ENCODE measurements at places on chromosomes 6 and 20.

DNA sequence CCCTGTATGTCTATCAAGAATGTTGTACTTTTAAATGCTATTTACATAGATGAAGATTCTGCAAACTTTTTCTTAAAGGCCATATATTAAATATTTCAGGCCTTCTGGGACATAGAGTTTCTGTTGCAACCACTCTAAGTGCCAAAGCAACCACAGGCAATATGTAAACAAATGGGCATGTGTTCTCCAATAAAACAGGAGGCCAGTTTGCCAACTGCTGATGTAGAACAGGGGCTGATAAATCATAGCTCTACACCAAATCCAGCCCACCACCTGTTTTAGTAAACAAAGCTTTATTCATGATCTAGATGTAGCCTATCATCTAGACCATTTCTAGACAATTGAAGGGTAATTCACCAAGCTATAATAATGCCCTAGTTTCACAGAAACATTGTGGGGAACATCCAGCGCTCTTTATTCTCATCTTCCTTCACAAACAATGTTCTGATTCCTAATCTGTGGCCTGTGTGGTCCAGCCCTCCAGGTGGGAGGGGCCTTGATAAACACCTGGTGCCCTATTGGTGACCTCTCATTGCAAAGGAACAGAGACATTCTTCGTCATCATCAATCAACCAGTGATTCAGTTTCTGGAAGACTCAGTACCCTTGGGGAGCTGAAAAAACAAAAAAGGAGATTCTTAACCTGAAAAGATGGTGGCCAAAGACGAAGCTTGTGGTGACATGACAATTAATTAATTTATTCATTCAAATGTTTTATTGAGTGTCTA, 80.2 kb downstream of the PREP start:
- no peak overlapping the region for H3K27ac ChIP-seq
- no peaks in the 10 kb centered on the region for H3K4me1 ChIP-seq
- no peaks in the 10 kb centered on the region for H3K36me3 ChIP-seq

DNA sequence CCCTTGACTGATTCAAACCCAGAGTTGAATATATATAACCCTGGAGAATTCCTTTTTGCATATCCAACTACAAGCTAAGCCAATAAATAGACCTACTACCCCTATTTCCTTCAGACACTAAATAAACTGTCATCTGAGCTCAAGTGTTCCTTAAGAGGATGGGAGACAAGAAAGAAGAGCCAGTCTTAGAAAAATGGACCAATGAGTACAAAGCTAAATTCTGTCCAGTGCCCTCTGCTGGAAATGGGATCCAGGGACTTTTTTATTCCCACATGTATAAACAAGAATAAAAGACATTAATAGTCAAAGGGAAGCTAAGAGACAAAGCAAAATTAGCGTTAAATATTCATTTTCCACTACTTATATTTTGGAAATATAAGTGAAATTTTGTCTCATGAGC, 4.8 kb downstream of the PPP1R10 start:
- no peak overlapping the region for H3K27ac ChIP-seq
- peaks cover 23% of the 10 kb centered on the region for H3K4me1 ChIP-seq
- DNase-seq: peak; percentile 26

GRCh38 chr6:72149715-72150114, 263.4 kb downstream of the RIMS1 start:
- H3K4me1 ChIP-seq: no peaks in the 10 kb centered on the region
- DNase-seq: no peak
- H3K36me3 ChIP-seq: no peaks in the 10 kb centered on the region
- no peak overlapping the region for H3K27ac ChIP-seq
- H3K27me3 ChIP-seq: no peaks in the 10 kb centered on the region

- H3K27me3 ChIP-seq: no peaks in the 10 kb centered on the region
- DNase-seq: no peak
- H3K36me3 ChIP-seq: no peaks in the 10 kb centered on the region
- peaks cover 5% of the 10 kb centered on the region for H3K4me1 ChIP-seq
- no peak overlapping the region for H3K27ac ChIP-seq
These were observed 175.6 kb downstream of the DTNBP1 start for GRCh38 chr6:15487262-15487661.

GRCh38 chr6:26175428-26176181, 88.4 kb downstream of the HFE start:
- H3K27ac ChIP-seq: no peak overlapping the region
- no peak overlapping the region for H3K4me3 ChIP-seq
- no peaks in the 10 kb centered on the region for H3K27me3 ChIP-seq
- no peaks in the 10 kb centered on the region for H3K36me3 ChIP-seq

DNA sequence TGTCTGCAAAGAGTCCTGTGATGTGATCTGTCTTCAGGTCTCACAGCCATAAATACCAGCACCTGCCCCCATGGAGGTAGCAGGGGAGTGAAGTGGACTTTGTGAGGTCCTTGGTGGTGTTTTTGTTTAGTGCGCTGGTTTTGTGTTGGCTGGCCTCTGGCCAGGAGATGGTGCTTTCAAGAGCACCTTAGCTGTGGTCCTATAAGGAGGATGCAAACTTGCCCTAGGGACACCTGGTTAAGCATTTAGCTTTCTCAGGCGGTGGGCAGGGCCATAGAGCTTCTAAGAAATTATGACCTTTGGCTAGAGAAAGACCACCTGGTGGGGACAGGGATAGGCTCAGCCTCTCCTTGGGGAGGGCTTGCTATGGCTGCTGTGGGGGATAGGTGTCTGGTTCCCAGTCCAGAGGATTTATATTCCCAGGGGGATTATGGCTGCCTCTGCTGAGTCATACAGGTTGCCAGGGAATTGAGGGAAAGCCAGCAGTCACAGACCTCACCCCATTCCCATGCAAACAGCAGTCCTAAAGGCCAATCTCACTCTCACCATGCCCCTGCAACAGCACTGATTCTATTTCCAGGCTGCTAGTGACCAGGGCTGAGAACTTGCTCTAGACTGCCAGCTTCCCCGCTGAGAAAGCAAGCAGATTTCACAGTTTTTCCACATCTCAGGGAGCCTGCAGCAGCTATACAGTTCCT, 259.3 kb downstream of the TFAP2B start:
- no peaks in the 10 kb centered on the region for H3K4me1 ChIP-seq
- no peaks in the 10 kb centered on the region for H3K27me3 ChIP-seq
- H3K27ac ChIP-seq: no peak overlapping the region

GRCh38 chr6:33343953-33344611, 26.5 kb upstream of the ZBTB22 start:
- H3K27me3 ChIP-seq: no peaks in the 10 kb centered on the region
- no peak for DNase-seq
- no peaks in the 10 kb centered on the region for H3K36me3 ChIP-seq

GRCh38 chr6:157374889-157375443, 6.0 kb upstream of the ZDHHC14 start:
- H3K4me1 ChIP-seq: peaks cover 12% of the 10 kb centered on the region
- no peak overlapping the region for H3K4me3 ChIP-seq
- H3K27ac ChIP-seq: no peak overlapping the region
- H3K27me3 ChIP-seq: peaks cover 18% of the 10 kb centered on the region

GRCh38 chr20:62127799-62128198, 5.5 kb downstream of the LSM14B start:
- no peak overlapping the region for H3K4me3 ChIP-seq
- peaks cover 8% of the 10 kb centered on the region for H3K36me3 ChIP-seq
- no peaks in the 10 kb centered on the region for H3K27me3 ChIP-seq
- H3K27ac ChIP-seq: no peak overlapping the region
- peaks cover 10% of the 10 kb centered on the region for H3K4me1 ChIP-seq

GRCh38 chr20:63009988-63010769, 3.4 kb upstream of the BHLHE23 start:
- no peak for DNase-seq
- H3K27ac ChIP-seq: no peak overlapping the region
- H3K36me3 ChIP-seq: no peaks in the 10 kb centered on the region
- H3K27me3 ChIP-seq: peaks cover 92% of the 10 kb centered on the region

GRCh38 chr6:168313431-168314011, 6.1 kb downstream of the DACT2 start:
- H3K27me3 ChIP-seq: peaks cover 7% of the 10 kb centered on the region
- peak; percentile 73 for DNase-seq
- H3K4me1 ChIP-seq: peaks cover 35% of the 10 kb centered on the region
- H3K36me3 ChIP-seq: no peaks in the 10 kb centered on the region
- no peak overlapping the region for H3K4me3 ChIP-seq

- no peak overlapping the region for H3K27ac ChIP-seq
- no peak for DNase-seq
- no peaks in the 10 kb centered on the region for H3K27me3 ChIP-seq
- H3K4me3 ChIP-seq: no peak overlapping the region
These were observed 4.3 kb downstream of the TJAP1 start for GRCh38 chr6:43481591-43482236.

DNA sequence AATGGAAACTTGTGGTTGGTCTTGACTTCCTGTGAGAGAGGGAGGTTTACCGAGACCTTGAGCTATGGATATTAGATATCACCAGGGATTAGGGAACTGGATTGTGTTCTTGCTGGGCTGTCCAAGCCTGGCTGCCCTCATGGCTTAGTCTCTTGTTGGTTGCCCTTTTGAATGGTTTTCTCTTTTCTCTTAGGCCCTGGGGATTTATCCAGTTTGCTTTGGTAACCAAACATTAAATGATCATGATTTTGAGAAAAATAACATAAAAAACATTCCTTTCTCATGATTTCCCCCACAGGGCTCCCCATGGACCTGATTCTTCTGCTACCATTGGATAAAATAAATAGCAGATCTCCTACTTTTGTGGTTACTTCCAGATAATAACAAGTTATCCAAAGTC, 306.4 kb upstream of the RNF217 start:
- H3K36me3 ChIP-seq: no peaks in the 10 kb centered on the region
- peaks cover 5% of the 10 kb centered on the region for H3K4me1 ChIP-seq
- H3K27me3 ChIP-seq: no peaks in the 10 kb centered on the region
- H3K27ac ChIP-seq: no peak overlapping the region
- no peak overlapping the region for H3K4me3 ChIP-seq

- no peak for DNase-seq
- no peaks in the 10 kb centered on the region for H3K27me3 ChIP-seq
- peaks cover 6% of the 10 kb centered on the region for H3K36me3 ChIP-seq
These were observed 1.6 kb downstream of the TRIM27 start for GRCh38 chr6:28922004-28922820.

DNA sequence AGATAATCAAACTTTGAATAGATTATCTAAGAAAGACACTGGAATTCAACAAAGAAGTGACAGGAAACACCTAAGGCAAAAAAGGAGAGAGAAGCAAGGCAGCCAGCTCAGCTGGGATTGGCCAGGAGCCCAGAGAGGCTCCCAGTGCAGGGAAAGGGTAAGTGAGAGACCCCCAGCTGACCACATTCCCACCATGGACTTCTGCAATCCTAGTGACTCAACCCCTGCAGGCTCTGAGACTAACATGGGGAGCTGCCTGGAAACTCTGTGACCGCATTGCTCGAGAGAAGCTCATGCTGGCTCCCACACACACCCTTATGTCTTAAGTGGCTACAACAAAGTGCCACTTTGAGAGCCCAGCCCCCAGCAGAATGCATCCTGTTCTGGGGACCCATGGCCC, 215.1 kb downstream of the PACRG start:
- H3K4me1 ChIP-seq: peaks cover 17% of the 10 kb centered on the region
- H3K4me3 ChIP-seq: no peak overlapping the region
- H3K27me3 ChIP-seq: no peaks in the 10 kb centered on the region
- no peak overlapping the region for H3K27ac ChIP-seq
- DNase-seq: no peak

- no peak overlapping the region for H3K27ac ChIP-seq
- H3K36me3 ChIP-seq: no peaks in the 10 kb centered on the region
- no peak overlapping the region for H3K4me3 ChIP-seq
- no peak for DNase-seq
- no peaks in the 10 kb centered on the region for H3K27me3 ChIP-seq
These were observed 60.8 kb upstream of the APCDD1L start for GRCh38 chr20:58575776-58576602.

- peak overlapping the region; percentile 67 for H3K4me3 ChIP-seq
- peak; percentile 79 for DNase-seq
- H3K36me3 ChIP-seq: no peaks in the 10 kb centered on the region
- H3K27me3 ChIP-seq: peaks cover 38% of the 10 kb centered on the region
- no peaks in the 10 kb centered on the region for H3K4me1 ChIP-seq
These were observed 412 bp downstream of the TRIB3 start for GRCh38 chr20:380763-381580.

DNA sequence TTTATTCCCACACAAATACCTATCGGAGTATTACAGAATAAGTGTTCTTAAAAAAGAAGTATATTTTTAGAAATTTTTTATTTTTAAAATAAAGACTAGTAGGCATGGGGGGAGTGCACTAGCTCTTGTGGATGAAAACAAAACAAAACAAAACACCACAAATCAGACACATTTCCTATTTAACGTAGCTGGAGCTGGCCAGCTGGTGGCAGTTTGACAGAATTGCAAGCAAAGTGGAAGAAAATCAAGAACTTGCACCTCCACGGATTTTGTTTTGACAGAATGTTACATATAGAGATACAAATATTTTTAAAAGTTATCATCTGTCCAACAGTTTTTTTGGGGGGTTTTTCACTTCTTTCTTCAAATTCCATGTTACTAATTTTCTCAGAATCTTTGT, 63.6 kb upstream of the SNRPB2 start:
- DNase-seq: no peak
- no peaks in the 10 kb centered on the region for H3K27me3 ChIP-seq
- H3K36me3 ChIP-seq: no peaks in the 10 kb centered on the region
- H3K4me3 ChIP-seq: no peak overlapping the region

DNA sequence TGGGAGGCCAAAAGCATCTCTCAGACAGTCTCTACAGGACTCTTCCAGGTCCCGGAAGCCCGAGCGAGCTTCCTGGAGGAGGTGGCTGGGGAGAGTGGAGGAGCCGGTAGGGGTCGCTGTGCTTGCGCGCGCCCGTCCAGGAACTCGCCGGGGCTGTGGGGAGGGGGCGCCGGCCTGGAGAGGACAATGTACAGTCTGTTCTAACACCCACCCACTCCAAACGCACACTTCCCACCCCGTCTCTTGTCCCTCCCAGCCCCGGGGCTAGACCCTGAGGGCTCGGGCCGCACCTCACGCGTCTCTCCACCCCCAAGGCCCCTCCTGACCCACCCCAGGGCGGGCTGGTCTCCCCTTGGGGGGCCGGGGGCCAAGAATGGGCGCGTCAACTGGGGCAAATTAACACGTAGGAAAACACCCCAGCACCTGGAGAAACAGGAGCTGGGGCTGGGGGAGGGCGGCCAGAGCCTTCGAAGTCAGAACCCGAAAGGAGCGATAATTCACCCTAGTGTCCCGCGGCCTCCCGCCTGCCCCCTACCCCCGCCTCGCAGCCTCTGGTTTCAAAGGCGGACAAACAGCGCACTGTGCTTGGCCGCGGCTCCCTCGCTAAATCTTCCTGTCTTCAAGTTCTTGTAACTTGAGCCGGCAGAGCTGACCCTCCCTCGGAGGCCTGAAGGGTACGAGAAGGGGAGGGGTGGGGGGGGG, 103.2 kb upstream of the FOXP4 start:
- peak; percentile 89 for DNase-seq
- peaks cover 32% of the 10 kb centered on the region for H3K27me3 ChIP-seq
- no peak overlapping the region for H3K27ac ChIP-seq
- peak overlapping the region; percentile 39 for H3K4me3 ChIP-seq

DNA sequence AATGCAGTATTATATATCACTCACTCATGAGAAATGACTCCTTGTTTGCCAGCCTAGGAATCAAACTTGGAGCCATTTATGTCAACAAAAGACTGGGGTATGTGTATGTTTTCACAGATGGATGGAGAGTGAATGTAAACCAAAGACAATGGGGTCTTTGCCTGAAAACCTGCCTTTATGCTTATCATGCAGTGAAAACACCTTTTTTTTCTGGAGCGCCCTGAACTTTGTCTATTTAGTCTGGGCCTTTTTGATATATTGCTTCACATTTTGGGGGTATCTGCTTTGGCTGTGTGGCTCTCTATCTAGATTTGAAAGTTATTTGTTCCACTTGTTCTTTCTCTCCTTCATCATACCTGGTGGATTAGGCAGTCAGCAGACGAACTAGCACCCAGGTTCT, 848.5 kb upstream of the FLRT3 start:
- no peak for DNase-seq
- H3K36me3 ChIP-seq: no peaks in the 10 kb centered on the region
- no peak overlapping the region for H3K27ac ChIP-seq
- no peaks in the 10 kb centered on the region for H3K4me1 ChIP-seq
- no peaks in the 10 kb centered on the region for H3K27me3 ChIP-seq

All from neural progenitor cell (in vitro differentiated cells).